Small intestine (tissue), 16 donors: ENCODE measurements at places on chromosomes 4 and X. TPM values are rescaled to one million over a fixed set of nuclear protein-coding genes. Genes with fewer than 3 reads are reported as not detected.

FAM114A1 gene
- polyA plus RNA-seq = 31.8 TPM

FAM47A gene
- not detected for polyA plus RNA-seq

CD38 gene
- 2.5 TPM for polyA plus RNA-seq

CLNK gene
- polyA plus RNA-seq = not detected

SLITRK4 gene
- polyA plus RNA-seq = not detected

TACC3 gene
- polyA plus RNA-seq = 12.7 TPM

SYP gene
- 6.3 TPM for polyA plus RNA-seq

FGF2 gene
- polyA plus RNA-seq = 1.2 TPM

TMEM271 gene
- 0.04 TPM for polyA plus RNA-seq

DMRTC1B gene
- not detected for polyA plus RNA-seq

MAGEA4 gene
- not detected for polyA plus RNA-seq

SPANXD gene
- not detected for polyA plus RNA-seq

FGF5 gene
- not detected for polyA plus RNA-seq

GAGE13 gene
- not detected for polyA plus RNA-seq

CETN2 gene
- polyA plus RNA-seq = 11.1 TPM
